ENCODE measurements at places on chromosomes 2 and 18.

DNA sequence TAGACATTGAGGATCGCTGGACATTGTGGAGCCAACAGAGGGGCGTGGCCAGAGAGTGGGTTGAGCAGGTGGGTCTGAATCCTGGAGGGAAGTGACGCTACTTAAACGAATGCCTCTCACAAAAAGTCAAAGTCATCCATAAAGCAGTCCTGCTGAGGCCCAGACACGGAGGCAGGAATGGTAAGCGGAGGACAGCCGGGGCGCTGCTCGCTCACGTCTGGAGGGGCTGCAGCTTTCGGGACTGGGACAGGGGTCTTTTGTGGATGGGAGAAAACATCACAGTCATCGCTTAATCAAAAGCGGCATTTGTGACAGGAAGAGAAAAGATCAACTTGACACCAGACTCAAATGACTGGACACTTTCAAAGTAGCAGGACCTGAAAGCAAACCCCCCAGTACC, 88.4 kb downstream of the PTGR3 start:
- DNase-seq, result no peak

DNA sequence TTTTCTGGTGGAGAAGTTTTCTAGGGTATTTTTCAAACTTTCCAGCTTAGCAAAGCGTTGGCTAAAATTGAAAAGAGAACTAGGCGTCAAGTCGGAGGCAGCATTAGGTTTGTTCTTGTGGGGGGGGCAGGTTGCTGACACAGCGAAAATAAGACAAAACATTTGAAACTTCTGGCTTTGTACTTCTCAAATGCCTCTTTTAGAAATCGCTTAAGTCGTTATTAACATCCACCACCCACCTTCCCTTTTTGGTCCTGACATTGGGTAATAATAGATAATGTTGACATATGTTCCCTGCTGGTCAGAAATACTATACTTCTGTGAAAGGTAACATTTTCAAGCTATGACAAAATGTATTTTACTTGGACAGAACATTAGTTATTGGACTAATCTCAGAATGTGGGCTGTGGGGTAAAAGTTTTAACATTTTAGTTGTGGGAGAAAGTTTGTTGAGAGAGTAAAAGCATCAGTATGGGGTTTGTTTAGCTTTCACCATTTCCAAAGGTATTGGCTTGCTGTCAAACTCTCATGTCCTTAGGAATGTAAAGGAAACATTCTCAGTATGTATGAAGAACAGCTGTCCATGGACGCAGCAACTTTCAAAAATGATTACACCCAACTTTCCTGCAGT, 88.1 kb upstream of the ZEB2 start:
- DNase-seq, result no peak

GRCh38 chr2:98601532-98602132, 6.7 kb downstream of the COA5 start:
- DNase-seq, result no peak

DNA sequence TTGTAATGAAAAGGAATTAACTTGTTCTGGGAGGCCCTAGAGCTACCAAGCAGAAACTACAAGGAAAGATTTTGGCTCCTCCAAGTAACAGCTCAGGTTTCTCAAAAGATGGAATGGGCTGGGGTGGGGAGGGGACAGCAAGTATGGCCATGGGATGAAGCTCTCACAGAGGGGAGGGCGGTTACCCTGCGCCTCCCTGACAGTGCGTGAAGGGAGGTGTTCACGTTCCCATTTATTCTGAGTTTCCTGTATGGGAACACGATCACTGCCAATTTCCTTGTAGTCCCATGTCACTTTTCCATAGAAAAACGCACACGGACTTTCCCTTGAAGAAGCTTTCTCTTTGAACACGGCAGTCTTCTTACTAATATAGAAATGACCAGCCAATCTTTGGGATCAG, 17.0 kb downstream of the CDC42EP3 start:
- no peak for DNase-seq

DNA sequence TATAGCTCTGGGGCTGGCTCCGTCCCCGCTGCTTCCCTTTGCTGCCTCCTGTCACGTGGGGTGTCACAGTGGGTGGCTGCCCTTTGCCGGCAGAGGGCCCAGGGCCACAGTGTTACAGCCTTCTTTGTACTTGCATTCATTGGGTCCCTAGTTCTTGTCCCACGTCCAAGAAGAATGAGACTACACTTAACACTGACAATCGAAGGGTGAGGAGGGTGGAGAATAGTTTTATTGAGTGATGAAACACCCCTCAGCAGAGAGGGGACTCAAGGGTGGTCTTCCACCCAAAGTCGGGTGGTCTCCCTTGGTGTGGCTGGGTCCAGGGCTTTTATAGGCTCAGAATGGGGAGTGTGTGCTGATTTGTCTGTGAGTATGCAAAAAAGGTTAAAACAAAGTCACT, 1.9 kb downstream of the ATG4B start:
- DNase-seq, result no peak

DNA sequence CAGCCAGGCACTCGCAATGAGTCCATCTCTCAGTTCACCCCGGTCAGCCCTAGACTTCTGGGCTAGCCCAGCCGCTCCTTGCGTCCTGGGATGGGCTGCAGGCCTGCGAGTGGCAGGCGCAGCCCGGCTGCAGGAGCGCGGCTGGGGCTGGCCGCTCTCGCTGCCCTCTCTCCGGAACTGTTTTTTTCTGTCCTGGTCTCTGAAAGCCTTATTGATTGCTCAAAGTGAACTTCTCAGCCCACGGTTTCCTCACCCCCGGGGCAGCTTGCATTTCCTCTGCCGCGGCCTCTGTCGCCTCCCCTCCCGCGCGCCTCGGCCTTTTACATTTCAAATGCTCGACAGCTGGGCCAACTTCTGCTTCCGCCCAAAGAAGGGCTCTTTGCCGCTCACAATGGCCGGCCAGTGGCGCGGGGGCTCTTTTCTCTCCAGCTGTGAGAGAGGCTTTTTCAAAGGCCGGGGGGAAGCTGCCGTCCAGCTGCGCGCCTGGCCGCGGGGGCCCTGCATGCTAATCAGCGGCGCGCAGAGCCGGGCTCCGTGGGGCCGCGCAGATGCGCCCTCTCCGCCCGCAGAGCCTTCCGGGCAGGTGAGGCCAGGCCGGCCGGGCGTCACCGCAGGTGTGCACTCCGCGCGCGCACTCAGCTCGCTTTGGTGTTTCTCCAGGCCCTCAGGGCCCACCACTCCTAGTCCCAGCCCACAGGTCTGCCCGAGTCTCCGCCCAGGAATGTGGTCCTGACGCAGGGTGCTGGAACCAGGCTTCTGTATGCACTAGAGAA, 513.8 kb downstream of the RNF144A start:
- DNase-seq, result no peak

DNA sequence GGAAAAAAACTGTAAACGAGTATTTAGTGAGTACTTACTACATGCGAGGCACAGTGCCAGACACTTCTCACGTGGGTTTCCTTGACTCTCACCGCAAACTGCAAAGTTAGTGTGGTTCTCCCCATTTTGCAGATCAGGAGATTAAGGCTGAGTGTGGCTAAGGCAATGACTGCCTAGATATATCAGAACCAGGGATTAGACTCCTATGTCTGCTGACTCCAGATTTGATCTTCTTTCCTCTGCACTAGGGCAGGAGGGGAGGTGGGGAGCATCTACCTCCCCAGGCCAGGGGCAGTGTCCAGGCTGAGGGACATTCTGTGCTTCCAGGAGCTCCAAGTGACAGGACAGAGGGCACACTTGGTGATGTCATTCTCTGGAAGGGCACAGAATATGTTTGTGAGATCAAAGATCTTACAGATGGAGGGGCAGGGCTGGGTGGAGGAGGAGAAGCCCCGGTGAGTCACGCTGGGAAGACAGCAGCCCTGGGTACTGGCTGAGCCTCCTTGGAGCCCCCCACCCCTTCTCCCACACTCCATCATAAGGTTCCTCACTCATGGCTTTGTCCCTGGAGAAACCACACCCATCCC, 92.4 kb downstream of the RHOB start:
- no peak for DNase-seq

DNA sequence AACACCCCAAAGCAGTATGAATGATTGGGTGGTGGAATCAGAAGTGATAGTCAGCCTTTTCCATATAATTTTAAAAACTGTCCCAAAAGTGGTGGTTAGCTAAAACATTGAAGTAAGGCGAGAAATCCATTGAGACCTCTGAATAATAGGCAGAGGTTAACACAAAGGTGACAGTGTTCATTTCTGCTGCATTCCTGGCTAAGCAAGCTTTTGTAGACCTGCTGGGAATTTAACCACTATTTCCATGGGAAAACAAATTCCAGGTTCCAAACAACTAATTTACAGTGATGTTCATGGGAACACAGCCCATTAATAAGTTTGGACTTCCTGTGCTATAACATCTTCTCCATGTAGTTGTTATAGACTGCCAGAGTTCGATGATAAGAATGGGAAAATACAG, 6.3 kb upstream of the INO80D start:
- DNase-seq, result no peak

GRCh38 chr2:136091899-136092298, 26.1 kb downstream of the CXCR4 start:
- DNase-seq, result no peak

GRCh38 chr2:28356095-28356911, 36.4 kb upstream of the FOSL2 start:
- DNase-seq, result no peak

- no peak for DNase-seq
These were observed 192.0 kb downstream of the SLC8A1 start for GRCh38 chr2:40259900-40260299.

DNA sequence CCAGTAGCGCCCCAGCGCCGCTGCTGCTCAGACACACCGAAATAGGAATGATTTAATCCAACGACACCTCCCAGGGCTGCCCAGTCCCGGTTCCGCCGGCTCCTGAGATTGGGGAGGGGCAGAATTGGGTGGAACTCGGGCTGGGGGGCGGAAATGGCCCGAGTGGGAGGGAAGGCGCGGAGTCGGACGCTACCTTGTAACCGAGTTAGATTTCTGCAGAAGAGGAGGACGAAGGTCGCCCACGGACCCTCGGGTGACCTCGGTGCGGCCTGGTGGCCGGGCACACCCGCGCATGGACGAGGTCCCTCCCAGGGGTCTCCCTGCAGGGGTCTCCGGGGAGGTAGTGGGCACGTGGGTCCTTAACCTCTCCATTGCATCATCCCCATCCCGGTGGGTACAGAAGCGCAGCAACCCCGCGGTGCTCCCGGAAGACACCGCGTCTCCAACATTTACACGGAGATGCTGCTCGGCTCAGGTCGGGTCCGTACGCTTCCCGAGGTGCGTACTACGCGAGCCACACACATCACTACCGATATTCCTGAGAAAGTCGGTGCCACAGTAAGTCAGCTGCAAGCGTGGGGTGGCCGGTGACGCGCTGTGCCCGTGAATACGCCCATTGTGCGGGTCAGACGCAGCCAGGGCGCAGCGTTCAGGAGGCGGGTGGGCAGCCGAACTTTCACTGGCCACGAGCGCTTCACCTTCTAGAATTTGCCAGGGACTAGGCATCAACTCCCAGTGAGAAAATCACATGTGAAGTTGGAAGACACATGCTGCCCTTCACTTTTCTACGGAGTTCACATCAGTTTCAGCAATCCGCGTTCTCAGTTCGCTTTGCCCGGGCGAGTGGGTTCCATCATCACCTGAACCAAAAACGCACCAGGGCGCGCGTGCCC, 3.0 kb downstream of the ZNF516 start:
- no peak for DNase-seq
